NCI-H2107 (cell line): ENCODE measurements at places on chromosomes 1 and 21.

GRCh38 chr1:197101978-197102377 lies 34.9 kb upstream of the F13B start:
- no peak for DNase-seq

GRCh38 chr1:54229281-54229891 lies 29.4 kb downstream of the MRPL37 start:
- no peak for DNase-seq

GRCh38 chr1:200226268-200226968 lies 183.4 kb downstream of the ZNF281 start:
- no peak for DNase-seq

DNA sequence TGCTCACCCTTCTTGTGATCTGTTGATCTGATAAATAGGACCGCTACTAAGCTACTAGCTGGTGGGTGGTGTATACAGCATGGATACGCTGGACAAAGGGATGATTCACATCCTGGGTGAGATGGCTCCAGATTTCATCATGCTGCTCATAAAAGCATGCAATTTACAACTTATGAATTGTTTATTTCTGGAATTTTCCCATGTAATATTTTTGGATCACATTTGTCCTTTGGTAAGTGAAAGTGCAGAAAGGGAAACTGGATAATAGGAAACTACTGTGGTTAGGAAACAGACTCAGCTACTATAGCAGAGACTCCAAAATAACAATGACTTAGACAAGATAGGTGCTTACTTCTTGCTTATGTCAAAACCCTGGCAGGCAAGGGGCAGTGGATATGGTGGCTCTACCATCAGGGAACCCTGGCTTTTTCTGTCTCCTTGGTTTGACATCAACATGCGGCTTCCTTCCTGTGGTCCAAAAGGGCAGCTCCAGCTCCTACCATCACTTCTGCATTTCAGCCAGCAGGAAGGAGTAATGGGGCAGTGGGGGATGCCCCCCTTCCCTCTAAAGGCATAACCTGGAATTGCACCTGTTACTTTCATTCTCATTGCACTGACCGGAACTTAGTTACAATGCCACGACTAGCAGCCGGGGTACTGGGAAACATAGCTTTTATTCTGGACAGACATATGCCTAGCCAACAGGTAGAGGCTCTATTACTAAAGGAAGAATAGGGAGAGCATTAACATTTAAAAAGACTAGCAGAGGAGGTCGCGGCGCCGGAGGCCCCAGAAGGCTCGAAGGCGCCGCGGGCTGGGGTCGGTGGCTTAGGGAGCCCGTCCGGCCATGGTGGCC lies 13.8 kb upstream of the AK2 start:
- DNase-seq = no peak

GRCh38 chr1:41361495-41362356 lies 492 bp downstream of the FOXO6 start:
- DNase-seq = no peak

DNA sequence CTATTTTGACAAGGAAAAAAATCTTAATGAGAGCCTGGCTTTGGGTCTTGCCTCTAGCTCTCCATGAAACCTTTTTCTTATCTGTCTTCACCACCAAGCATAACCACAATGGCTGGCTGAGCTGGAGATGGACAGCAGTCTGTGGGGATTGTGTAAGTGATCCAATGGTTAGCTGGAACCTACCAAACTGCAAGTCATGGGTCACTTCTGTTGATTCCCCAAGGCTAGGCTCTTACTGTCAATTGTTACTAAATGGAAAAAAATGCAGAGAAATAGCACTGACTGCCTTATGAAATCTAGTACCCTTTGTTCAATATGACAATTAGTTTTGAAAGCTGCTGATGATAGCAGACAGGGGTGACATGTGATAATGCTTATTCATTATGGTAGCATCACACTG lies 359.0 kb downstream of the ST6GALNAC3 start:
- DNase-seq = no peak

DNA sequence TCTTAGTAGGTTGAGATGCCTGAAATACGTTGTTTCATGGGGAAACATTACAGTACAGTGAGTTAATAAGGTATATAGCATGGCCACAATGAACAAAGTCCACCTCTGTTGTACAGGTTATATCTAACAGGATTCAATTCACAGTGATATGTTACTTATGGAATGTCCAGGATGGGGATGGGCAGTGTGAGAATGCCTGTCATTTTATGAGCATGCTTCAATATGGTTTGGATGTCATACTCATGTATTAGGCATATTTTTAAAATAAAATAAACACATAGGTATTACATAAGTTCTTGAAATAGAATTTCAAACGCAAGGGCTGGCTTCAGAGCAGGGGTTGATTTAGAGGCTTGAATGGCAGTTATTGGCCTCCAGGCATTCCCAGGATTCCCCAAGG lies 6.1 kb upstream of the PHLDA3 start:
- DNase-seq = no peak

DNA sequence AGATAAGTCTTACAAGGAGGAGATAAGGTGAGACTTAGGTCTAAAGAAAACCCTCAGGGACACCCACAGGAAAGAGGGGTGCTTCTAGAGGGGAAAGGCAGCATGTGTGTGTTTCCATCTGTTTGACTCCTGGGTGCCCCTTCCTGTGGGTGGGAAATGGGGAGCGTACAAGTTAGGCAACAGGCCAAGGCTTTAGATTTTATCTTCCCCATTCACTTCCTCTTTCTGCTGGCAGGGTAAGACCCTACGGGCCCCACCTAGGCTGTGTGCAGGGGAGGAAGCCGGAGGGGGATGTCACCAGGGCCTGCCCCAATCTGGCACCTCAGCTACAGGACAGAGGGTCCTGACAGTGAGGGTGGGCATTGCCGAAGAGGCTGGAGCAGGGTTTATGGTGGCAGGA lies 2.5 kb upstream of the OLIG1 start:
- no peak for DNase-seq

GRCh38 chr1:210707300-210708240 lies 378.9 kb downstream of the HHAT start:
- DNase-seq = no peak

DNA sequence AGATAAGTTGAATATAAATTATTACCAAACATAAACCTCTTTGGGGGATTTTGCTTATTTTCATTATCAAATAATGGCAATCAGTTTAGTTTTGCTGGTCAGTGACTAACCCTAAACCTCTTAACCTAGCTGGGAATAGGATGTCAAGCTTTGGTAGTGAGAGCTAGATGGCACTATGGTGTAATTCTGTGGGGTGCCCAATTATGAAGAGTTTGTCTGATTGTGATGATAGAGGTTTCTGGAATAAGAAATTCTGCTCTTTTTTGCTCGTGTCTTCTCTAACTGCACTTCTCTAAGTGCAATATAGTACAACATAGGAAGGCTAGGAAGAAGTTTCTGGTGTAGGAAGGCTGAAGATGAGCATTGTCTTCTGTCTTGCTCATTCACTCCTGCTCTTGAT lies 59.8 kb downstream of the XCL1 start:
- DNase-seq = no peak

DNA sequence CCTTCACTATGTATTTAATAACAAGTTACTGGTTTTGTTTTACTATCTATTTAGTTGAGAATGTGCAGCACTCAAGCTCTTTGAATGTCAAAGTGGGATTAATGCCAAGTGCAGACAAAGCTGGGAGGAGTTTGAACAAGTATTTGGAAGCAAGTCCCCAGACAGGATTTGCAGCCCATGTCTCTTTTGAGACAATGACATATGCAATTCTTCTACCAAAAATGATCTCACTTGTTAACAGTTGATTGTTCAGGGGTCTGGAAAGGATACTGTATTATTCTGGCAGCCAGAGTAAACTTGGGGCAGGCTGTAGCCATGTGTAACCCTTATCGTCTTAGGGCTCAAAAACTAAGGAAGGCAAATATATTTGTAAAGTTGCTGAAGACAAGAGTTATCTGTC lies 15.8 kb downstream of the COLGALT2 start:
- DNase-seq = no peak

- DNase-seq = no peak
These were observed 97.5 kb downstream of the ZNF326 start for GRCh38 chr1:90092441-90092840.
